Activated CD4-positive, alpha-beta T cell treated with anti-CD3 and anti-CD28 coated beads, Interleukin-2, Interleukin-4, amounts not matched to agents 100 ng/mL and 50 ng/mL, durations not matched to agents 16 hours and 8 hours (primary cell): ENCODE measurements at places on chromosomes 2 and 18.

GRCh38 chr18:1797235-1797634 lies 774.1 kb downstream of the METTL4 start:
- no peak for DNase-seq

GRCh38 chr2:182220998-182221397 lies 205.8 kb downstream of the PDE1A start:
- no peak for DNase-seq

DNA sequence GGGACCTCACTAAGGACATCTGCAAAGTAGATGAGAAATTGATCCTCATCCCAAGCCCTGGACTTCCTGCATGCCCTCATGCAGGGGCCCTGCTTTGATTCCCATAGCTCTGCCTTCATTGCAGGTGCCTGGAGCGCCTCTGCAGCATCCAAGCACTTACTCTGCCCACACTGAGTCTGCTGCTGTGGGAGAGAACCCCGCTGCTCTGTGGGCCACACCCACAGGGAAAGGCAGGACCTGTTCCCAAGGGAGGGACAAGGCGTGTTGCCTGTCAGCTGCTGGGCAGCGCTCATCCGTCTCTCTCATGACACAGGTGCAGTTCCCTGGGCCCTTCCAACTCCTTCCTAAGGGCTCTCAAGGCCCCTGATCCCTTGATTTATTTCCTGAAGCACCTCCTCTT lies 266.8 kb upstream of the SMIM21 start:
- DNase-seq: no peak

DNA sequence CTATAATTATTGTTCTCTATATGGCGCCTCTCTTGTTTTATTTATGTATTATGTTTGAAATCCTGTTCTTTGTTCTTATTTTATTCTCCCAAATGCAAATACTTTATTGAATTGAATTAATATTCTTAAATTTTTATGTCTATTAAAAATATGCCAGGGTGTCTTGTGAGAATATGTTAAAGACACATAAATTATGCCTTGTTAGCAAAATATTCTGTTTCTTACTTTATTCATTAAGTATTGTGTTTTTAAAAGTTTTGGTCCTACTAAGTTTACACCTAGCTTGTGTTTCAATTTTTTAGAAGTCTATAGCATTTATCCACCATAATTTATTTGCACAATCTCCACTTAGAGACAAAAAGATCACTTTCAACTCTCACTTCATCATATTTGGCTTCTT lies 741.5 kb upstream of the SLC39A10 start:
- no peak for DNase-seq

- no peak for DNase-seq
Measured at GRCh38 chr2:140249821-140250220, 1469.6 kb upstream of the NXPH2 start.

DNA sequence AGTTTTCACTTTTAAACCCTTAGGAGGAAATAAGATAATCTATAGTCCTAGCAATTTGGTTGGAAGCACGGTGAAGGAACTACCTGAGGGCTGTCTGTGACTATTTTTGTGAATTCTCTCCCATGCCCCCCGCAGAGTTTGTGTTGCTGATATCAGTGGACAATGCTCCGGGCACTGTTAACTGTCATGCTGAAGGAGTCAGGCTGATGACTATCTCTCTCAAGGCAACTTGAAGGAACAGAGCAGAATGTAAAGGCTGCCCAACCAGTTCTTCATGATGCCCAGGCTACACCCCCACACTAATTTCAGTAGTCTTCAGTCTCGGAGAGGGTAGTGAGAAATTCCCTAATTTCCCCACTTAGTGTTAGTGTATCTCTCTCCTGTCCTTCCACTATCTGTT lies 21.6 kb upstream of the RAB6C start:
- no peak for DNase-seq

- no peak for DNase-seq
Measured at GRCh38 chr18:69567813-69568488, 167.3 kb downstream of the DOK6 start.

GRCh38 chr2:113962692-113963480 lies 73.0 kb downstream of the ACTR3 start:
- no peak for DNase-seq

DNA sequence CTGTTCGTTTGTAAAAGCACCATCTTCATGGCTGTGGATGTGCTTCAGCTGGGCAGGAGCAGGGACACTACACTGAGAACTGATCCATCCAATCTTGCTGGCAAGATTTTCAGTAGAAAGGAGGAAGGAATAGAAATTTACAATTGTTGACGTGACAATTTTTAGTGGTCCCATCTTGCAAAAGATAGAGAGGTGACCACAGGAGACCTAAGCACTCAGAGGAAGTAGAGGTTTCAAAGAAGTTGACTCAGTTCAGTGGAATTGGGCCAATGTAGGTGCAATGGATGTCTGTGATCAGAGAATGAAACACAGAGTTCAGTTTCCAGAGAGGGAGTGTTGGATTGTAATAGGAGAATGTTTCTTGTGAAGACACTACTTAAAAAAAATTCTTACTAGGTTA lies 1.4 kb downstream of the UGT1A5 start:
- DNase-seq: no peak

DNA sequence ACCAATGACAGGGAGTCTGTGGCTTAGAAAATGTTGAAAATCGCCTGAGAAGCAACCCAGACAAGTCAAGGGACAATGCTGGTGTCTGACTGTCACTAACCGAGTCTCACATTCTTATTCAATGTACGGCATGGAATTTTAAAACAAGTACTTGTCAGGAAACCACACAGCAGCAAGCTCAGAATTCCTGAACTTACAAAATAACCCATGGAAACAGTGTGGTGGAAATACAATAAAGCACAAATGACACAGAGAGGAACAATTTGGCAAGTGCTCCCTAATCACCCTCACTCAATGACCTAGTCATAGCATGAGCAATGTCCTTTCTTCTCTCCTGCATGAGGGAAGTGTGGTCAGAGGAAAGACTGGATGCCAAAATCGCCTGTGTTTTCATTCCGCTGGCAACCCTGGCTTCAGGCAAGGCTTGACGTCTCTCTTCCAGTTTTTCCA lies 154.0 kb downstream of the SATB2 start:
- DNase-seq: no peak

DNA sequence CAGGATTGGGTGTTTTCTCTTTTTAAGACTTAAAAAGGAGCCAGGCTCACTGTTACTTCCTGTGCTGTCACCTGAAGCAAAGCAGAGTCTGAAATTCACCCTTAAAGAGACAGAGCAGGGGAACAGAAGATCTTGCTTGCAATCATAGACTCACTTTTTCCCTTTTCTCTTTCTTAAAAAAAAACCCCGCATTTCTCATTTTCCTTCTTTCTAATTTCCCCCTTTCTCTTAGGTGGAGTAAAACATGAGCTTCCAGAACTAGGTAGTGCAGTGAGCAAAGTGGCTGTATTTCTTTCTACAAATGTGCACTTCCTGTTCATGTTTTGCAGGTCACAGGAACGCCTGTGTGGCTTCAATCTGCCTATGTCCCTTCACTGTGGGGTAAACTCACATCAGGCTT lies 381.2 kb downstream of the LPIN1 start:
- DNase-seq: no peak

DNA sequence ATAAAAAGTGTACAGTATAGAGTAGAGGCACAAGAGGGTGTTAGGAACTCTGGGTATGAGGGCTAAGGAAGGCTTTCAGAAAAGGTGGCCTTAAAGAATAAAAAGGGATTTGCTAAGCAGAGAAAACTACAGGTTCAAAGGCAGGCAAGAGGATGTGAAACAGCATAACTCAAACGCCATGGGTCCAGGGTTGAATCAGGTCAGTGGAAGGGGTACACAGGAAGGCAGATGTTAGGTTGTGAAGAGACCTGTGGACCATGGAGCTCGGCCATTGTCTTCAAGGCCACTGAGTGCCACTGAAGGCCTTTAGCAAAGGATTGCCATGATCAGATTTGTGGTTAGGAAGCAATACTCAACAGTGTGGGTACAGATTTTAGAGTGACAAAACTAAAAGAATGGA lies 108.2 kb upstream of the FAM98A start:
- no peak for DNase-seq

- DNase-seq: no peak
Measured at GRCh38 chr2:198312596-198313483, 508.4 kb downstream of the PLCL1 start.

- no peak for DNase-seq
Measured at GRCh38 chr18:8416212-8417019, 192.8 kb upstream of the RAB12 start.

DNA sequence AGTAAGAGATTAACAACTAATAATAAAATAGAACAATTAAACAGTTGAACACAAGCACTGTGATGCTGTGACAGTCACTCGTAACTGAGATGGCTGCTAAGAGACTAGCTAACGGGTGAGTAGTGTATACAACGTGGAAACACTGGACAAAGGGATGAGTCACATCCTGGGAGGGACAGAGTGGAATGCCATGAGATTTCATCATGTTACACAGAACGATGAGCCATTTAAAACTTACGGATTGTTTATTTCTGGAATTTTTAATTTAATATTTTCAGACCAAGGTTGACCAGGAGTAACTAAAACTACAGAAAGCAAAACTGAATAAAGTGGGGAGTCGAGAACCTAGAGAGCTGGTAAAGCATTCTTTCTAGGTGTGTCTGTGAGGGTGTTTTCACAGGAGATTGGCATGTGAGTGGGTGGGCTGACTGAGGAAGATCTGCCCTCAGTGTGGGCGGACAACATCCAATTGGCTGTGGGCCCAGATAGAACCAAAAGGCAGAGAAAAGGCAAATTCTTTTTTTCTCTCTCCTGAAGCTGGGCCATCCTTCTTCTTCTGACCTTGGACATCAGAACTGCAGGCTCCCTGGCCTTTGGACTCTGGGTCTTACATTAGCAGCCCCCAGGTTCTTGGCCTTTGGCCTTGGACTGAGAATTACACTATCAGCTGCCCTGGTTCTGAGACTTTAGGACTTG lies 14.6 kb downstream of the TMSB10 start:
- no peak for DNase-seq

DNA sequence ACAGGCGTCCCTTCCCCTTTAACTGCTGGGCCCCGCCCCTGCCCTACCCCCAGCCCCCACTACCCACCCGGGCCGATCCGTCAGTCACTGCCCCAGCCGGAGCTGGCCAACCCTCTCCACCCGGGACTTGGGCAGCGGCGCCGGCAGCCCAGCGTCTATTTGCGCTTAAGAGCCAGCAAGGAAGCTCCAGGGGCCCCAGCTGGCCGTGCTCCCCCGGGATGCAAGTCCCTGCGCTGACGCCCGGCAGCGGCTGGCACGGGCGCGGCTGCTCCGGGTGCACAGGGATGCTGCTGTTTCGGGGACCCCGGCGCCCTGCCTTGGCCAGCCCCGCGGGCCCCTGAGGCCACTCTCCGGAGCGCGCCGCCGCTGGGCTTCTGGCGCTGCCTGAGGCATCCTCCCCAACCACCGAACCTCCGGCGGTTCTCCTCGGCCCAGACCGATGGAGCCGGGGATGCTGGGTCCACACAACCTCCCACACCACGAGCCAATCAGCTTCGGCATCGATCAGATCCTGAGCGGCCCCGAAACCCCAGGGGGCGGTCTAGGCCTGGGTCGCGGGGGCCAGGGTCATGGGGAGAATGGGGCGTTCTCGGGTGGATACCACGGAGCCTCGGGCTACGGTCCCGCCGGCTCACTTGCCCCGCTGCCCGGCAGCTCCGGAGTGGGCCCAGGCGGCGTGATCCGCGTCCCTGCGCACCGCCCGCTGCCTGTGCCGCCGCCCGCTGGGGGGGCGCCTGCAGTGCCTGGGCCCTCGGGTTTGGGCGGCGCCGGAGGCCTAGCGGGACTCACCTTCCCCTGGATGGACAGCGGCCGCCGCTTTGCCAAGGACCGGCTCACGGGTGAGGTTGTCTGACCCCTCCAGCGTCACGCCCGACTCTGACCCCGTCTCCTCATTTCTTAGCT lies at the start of gene TLX2:
Gene TLX2, plus strand, starts transcription at position 83 of the 903 bp plus-strand sequence. Its CDS starts 357 bp downstream, at position 440.
- no peak for DNase-seq

GRCh38 chr2:191878548-191879279 lies 31.8 kb upstream of the CAVIN2 start:
- DNase-seq: no peak

- DNase-seq: no peak
Measured at GRCh38 chr18:12342661-12343060, 34.4 kb downstream of the AFG3L2 start.

GRCh38 chr2:239189711-239190131 lies 211.1 kb downstream of the HDAC4 start:
- no peak for DNase-seq

- DNase-seq: no peak
Measured at GRCh38 chr2:121969166-121969565, 213.7 kb downstream of the TSN start.

DNA sequence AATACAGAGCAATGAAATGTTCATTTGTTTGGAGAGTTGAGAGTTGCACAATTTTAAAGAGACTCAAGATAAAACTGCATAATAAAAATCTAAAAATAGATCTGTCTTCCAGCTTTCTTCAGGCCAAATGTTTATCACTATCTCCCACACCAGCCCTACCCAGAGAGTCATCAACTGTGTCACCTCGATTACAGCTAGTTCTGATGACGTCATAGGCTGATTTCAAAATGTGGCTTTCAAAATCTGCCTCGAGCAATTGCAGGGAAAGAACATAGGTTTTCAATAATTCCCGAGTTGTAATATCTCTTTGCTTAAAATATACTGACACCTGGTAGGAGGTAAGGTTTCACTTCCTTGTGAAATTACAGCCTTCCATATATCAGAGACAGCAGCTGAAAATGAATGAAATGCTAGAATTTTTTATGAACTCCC lies 677.6 kb upstream of the ID2 start:
- DNase-seq: no peak

GRCh38 chr18:36650906-36651305 lies 177.9 kb downstream of the TPGS2 start:
- no peak for DNase-seq

DNA sequence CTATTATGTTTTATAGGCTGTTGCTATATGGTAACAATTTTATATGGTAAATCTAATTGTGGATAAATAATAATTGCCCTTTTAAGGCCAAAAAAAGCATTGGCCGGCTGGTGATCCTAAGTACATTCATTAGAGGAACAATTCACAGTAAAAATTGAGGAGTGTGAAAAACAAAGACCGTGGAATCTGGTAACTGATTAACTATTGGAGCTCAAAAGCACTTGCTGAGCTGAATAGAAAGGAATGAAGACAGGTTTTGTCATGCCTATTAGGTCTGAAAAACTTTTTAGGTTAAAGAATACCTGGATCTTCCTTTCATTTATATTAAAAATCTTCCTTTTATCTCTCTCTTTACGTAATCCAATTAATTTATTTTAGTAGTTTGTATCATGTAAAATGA lies 18.5 kb upstream of the RBBP8 start:
- DNase-seq: no peak
